ENCODE measurements at places on chromosomes 7 and 10.

DNA sequence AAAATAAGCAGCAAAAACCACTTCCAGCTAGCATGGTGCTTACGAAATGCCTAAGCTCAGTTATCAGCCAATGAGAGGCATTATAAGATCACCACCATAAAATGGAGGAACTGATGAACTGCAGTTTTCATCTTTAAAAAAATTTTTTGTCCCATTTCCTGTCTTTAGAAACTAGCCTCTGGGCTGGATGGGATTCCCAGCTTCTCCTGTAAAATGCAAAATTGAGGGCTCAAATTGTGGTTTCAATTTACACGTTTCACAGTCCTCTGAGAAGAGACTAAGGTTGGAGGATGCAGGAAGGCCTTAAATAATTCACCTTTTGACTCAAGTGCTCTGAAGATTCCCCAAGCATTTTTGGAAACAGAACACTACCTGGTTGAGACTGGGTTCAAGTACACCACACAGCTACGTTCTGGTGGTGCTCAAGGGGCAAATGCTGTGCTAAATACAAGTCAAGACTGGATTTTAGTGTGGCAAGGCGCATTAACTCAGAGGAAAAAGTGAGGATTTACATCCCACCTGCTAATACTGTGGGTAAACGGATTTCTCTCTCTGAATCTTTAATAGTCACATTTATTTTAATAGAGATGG is 951 bp downstream of the ZNF25 start:
- DNase-seq = no peak

DNA sequence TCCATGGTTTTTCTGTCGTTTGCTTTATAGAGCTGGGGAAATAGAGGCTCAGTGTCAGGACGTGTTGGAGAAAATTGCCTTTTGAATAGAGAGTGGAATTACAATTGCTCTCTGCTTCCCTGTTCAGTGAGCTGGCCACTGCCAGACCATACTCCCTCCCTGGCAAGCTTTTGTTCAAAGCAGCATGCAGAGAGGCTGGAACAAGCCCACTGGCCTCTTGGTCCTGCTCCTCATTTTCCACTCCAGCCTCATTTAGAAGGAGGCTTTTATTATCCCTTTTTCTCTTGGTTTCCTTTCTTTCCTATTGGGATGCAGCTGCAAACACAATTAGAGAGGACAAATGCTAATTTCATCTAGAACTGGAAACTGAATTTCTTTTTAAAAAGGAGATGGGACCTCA is 302.2 kb upstream of the PODXL start:
- DNase-seq = no peak

GRCh38 chr10:131146790-131147189 is 164.7 kb downstream of the TCERG1L start:
- DNase-seq = no peak

DNA sequence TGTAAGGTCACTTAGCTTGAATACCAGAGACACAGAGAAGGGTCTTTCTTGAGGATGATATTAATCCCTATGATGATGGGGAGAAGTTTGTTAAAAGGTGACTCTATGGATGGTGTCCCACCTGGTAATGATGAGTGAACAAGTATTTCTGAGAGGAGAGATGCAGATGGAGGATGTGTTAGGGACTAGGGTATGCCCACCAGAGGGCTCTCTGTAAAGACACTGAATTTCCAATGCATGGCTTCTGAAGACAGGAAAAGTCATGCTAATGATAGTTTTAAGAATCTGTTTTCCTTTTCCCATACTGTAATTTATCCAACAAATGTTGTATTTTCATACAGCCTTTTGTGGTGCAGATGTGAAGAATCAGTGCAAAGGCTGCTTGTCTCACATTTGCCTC is 1250.9 kb upstream of the CELF2 start:
- no peak for DNase-seq

DNA sequence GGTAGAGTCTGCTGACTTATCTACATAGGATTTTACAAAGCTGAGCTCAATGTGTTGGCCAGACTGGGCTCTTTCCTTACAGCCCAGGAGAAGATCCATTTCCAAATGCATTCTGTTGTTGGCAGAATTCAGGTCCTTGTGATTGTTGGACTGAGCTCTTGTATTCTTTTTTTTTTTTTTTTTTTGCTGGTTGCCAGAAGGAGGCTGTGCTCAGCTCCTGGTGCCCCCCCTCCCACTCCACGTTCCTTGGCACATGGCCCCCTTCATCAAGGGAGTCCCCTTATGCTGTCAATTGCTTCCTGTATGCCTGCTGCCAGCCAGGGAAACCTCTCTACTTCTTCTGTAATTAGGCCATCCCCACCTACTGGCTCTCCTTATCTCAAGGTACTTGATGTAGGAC is 518.1 kb upstream of the AKR1E2 start:
- no peak for DNase-seq

GRCh38 chr10:48306265-48306869 is at the start of gene MAPK8:
Gene MAPK8 (plus strand): TSS chr10:48306677. CDS start chr10:48401661, 94,984 bp downstream.
- DNase-seq = peak; percentile 85

- no peak for DNase-seq
Observed at GRCh38 chr7:2102375-2102723, 130.4 kb downstream of the MAD1L1 start.

GRCh38 chr10:118369641-118370205 is 27.6 kb upstream of the FAM204A start:
- DNase-seq = no peak

DNA sequence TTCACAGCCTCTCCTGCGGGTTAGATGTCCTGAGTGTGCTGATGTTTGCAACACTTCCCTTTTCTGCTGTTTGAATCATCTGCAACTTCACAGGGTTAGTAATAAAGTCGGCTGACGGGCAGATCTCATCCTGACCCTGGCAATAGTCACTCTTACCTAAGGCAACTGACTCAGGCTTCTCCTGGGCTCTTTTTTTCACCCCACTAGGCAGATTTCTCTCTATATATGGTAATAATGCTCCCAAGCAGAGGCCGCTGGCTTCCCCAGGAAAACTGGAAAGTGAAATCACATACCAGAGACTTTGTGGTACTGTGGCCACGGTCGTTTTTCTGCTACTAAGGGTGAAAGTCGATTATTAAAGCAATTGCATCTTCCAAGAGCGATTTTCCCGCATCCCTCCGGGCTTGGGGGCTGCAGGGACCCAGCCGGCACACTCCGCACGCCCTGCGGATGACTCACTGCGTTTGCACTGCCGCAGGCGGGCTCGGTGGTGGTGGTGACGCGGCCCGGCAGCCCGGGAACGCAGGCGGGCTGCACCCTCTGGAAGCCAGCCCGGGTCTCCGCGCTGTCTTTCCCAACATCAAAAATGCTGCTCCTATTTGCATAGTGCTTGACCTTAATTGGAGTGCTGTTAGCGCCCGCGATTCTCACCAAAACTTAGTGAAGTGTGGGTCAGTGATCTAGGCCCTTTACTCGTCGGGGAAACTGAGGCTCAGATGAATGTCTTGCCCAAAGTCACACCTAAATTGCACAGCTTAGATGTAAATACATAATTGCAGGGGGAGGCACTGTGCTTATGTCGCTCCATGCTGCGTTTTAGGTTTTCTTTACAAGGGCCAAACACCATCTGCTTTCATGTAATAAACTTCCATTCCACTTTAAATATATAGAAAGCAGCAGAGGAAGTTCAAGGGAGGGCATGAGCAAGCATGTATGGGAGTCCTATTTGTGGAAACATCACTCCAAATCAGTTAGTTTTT is 47.6 kb upstream of the ITGB1 start:
- no peak for DNase-seq

- no peak for DNase-seq
Observed at GRCh38 chr10:16866541-16867275, 49.5 kb upstream of the RSU1 start.

GRCh38 chr10:29689001-29689400 is 54.2 kb upstream of the SVIL start:
- no peak for DNase-seq

GRCh38 chr7:142053988-142054387 is 57.5 kb upstream of the MGAM2 start:
- no peak for DNase-seq

DNA sequence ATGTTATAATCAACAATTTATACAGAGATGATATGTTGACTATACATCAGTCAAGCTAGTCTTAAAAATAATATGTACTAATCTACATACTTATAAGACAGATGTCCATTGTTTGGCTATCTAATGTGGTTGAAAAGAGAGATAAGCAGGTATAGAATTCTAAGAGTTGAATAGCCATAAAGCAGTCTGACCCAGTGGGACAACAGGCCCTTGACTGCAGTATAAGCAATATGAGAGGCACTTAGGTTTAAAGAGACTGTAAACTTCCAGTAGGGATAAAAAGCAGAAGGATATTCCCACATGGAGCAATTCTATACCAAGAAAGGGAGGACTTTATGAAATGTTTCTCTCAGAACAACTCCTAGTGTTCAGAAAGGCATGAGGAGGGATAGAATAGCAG is 139.3 kb downstream of the ELAPOR2 start:
- DNase-seq = no peak

GRCh38 chr10:48251152-48251524 is 23.4 kb downstream of the FRMPD2 start:
- DNase-seq = no peak

- no peak for DNase-seq
Observed at GRCh38 chr10:42943025-42943818, 133.6 kb upstream of the RET start.

DNA sequence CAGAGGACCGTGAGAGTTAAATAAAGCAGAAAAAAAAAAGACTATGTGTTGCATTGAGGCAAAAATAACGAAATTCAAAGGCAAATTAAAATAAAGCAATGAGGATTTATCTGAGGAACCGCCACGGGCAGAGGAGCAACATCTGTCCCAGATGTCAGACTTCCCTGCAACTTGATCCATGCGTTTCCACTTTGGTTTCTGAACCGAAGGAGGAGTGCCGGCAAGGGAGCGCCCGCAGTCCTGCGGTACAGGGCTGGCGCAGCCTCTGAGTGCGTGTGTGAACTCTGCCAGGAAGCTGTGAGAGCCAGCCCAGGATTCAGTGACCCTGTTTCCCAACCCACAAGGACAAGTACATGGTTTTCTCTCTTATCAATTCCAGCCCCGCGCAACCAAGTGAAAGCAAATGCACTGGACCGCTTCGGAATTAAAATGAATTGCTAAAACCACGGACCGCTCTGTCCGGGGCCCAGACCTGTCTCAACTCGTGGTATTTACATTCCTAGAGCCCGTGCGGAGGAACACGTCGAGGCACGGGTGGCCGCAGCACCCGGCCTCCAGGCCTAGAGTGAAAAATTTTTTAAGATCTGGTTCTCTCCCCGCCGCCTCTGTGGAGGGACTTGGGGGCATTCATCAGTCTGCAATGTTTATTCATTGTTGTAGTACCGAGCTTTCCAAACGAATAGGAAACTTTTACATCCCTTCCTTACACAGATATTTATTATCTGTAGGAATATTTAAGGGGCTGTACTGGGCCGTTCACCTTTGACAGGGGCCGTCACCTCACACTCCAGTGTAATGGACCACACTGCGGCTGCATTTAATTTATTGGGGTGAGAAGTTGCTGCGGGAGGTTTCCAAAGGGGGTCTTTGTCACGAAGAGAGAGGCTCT is 291.5 kb upstream of the NFE2L3 start:
- no peak for DNase-seq

DNA sequence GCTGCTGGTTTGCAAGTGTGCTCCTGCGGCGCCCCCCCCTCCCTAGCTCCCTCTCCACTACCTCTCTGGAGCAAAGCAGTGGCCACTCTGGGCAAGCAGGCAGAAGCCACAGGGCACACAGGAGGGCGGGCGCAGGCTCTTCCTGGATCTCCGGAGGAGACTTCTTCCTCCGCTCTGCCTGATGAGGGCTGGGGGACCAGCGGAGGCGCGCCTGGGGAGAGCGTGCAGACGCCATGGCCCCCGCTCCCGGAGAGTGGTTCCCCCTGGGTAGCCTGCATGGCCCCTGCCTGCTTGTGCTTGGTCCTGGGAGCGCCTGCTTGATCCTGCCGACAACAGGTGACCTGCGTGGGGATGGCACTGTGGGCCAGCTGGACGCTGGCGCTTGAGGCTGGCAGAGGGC is 29.0 kb downstream of the ANKMY2 start:
- no peak for DNase-seq

- no peak for DNase-seq
Observed at GRCh38 chr7:139505563-139505962, 17.9 kb upstream of the CLEC2L start.

DNA sequence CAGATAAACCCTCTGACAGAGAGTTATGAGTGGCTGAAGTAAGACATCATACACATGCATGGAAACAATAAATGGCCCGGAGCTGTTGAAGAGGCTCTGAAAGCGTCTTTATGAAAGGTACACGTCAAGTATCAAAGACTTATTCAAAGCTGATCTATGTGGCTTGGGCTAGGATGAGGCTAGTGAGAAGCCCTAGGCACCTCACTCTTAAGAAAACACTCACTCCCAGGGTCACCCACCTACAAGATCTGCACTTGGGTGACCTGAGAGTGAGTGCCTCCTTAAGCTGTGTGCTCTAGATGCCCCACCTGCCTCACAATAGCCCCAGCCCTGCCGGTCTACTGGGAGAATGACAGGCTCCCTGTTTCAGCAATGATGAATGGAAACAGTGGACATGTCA is 1.1 kb upstream of the GIMAP1 start:
- no peak for DNase-seq

- no peak for DNase-seq
Observed at GRCh38 chr10:25561758-25562157, 372.3 kb upstream of the MYO3A start.

GRCh38 chr7:155813546-155814315 is 1.5 kb upstream of the SHH start:
- DNase-seq = no peak

GRCh38 chr10:112949143-112949823 is 764 bp upstream of the TCF7L2 start:
- no peak for DNase-seq

DNA sequence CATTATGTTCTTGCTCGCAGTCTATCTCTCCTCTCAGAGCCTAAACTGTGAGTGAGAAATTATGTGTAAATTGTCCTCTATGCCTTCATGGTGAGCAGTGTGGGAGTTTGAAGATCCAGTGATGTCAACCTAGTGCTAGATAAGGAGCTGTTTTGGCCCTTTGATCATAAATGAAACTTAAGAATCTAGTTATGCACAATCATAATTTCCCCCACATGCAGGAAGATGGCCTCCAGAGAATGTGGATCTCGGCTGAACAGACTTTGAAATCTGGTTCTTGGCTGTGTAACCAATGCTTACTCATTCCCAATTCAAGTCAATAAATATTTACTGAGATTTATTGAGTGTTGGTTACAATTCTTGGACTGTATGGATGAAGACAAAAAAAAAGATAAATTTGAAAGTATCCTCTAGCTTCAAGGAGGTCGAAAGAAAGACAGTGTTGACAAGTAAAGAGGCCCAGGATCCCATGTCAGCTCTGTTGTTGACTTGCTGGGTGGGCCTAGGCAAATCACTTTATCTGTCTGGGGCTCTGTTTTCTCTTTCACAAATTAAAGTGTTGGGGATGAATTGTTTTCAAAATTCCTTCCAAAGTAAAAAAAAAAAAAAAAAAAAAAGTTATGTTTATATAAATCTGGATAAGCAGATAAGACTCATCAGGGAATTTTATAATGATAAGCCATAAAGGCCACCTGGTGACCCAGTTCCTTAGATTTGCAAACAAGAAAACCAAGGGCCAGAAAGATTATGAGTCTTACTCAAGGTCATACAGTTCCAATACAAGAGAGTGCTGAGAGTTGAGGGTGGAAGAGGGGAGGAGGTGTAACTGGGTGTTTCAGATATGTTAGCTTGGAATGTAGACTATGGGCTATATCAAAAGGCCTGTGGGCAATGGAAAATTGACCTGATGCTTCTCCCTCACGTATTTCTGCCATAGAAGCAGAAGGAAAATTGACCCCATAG is 969.9 kb downstream of the KCNMA1 start:
- no peak for DNase-seq

All from effector CD8-positive, alpha-beta T cell (primary cell).